ENCODE measurements at places on chromosomes 1 and 21. TPM values are rescaled to one million over a fixed set of nuclear protein-coding genes. Genes with fewer than 3 reads are reported as not detected.

- DNase-seq = no peak
Measured at GRCh38 chr1:212914789-212915188, 35.6 kb upstream of the VASH2 start.

DNA sequence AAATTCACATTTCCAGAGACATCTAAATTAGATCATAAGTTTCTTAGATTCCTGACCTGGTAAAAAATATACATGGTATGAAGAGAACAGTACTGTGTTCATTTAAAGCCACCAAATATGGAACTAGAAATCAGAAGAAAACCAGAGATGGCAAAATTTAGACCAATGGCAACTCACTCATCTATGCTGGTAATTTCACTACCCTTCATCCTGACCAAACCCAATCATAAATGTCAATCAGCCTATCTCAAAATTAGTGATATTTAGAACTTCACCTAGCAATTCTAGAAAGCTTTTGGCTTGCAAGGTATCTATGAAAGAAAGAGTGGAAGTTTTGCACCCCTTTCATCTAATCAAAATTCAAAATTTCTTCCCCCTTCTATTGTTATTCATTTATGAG is 107.7 kb downstream of the NIBAN1 start:
- no peak for DNase-seq

DNA sequence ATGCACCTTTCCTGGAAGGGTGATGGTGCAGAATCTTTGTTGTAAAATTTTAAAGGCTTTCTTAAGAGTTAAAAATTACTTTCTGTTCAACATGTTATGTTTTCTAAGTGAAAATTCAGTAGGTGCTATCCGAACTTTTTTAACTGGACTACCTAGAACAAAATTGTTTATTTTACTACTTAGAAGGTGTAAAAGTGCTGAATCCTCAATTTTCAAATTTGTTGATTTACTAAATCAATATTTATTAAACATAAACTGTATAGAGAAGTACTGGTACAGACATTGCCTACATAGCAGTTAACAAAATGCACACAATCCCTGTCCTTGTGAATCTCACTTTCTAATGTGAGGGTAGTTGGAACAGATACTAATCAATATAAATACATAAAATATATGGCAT is 277.5 kb downstream of the CTH start:
- no peak for DNase-seq

- DNase-seq = peak; percentile 59
Measured at GRCh38 chr1:174998569-174999215, 1.1 kb upstream of the CACYBP start.

GRCh38 chr1:2250721-2251281 is 22.7 kb downstream of the SKI start:
- DNase-seq = no peak

DNA sequence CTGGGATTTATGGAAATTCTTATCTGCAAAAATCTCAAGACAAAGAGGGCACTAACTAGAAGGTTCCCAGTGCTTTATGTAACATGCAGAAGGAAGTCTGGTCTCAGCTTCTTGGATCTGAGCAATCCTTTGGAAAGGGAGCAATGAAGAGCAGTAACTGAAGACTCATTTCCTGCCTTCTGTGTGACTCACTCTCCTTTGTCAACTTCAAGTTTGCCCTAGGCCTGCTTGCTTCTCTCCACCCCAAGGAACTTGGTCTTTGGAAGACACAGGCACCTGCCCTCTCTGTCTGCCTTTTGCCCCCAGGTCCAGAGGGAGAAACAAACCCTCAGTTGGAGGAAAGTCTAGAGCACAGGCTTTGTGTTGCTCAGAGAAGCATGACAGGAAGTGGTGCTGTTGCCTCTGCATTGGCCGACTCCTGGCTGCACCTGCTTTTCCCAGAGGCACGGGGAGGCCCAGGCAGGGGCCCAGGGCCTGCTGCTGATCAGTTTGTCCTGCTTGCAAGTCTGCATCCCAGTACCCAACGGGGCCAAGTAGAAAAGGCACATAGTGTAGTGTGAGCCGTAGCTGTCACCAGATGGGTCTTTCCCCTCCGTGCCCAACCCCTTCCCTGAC is 137.2 kb downstream of the DHRS3 start:
- no peak for DNase-seq

DNA sequence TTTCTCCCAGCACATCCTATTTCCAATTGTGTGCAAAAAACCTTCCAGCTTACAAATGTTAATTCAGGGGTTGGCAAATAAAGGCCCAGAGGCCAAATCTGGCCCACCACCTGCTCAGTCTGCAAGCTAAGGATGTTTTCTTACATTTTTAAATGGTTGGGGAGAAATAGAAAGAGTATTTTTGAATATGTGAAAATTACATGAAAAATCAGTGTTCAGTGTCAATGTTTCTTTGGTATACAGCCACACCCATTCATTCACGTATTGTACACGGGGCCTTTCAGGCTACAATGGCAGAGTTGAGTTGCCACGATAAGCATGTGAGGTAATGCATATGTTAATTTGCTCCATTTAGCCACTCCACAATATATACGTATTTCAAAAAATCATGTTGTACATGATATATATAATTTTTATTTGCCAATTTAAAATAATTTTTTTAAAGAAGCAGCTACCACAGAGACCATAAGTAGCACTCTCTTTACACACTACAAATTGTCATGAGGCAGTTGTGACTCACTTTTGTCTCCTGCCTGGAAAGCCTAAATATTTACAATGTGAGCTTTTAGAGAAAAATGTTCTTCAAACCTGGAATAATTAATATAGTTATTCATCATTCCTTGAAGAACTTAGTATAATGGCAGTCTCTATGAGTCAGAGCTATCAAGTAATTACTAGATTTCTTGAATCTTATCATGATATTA is 189.6 kb downstream of the SMYD3 start:
- DNase-seq = no peak

DNA sequence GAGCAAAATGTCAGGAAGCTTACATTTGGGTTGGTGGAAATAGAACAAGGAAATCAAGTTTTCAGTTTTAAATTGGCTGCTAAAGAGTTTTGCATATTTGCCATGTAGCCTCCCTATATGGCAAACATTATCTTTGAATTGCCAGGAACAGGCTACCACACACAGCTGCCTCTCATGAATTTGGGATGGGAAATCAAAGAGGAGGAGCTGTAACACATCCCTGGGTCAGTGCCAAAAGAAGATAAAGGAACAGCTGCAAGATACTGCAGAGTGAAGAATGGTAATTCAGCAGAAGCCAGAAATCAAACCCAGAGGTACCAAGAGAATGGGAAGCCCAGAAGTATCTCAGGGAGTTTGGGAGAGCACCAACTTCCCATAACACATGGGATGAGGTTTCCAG is 18.6 kb upstream of the RASAL2 start:
- no peak for DNase-seq

- peak; percentile 15 for DNase-seq
Measured at GRCh38 chr1:8533907-8534306, 216.0 kb downstream of the SLC45A1 start.

- DNase-seq = no peak
Measured at GRCh38 chr1:20311289-20311688, 20.6 kb downstream of the VWA5B1 start.

DNA sequence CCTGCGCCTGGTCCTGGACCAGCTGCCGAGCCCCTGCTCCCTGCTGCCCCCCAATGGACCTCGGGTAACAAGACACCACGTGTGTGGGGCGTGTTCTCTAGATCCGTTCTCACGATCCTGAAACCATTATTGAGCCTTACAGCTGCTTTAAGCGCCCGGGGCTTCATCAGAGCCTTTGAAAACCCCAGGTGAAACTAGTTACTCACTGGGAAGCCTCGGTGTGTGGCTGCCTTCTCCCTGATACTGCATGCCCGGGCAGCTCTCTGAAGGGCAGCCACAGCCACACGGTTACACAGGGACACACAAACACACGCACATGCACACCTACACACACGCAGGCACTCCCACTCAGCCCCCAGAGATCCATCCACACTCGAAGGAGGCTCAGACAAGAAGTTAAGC is 5.3 kb downstream of the HES2 start:
- no peak for DNase-seq

DNA sequence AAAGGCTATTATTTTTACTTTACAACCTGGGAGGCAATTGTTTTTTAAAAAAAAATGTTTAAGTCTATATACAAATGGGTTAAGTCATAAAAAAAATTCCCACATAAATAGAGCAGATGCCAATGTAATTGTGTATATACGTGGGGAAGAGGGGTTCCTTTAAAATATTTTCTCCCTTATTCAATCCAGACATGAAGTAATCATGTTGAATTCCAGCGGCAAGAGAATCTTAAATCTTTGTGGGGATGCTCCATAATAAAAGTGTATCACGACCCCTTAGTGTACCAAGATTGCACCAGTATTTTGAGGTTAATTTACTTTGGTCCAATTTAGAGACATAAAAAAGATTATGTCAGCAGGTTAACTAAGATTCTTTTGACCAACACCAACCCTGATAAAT is 62.1 kb downstream of the ARID4B start:
- DNase-seq = no peak

GRCh38 chr21:35611708-35612132 is 448.6 kb downstream of the SETD4 start:
- DNase-seq = no peak

DNA sequence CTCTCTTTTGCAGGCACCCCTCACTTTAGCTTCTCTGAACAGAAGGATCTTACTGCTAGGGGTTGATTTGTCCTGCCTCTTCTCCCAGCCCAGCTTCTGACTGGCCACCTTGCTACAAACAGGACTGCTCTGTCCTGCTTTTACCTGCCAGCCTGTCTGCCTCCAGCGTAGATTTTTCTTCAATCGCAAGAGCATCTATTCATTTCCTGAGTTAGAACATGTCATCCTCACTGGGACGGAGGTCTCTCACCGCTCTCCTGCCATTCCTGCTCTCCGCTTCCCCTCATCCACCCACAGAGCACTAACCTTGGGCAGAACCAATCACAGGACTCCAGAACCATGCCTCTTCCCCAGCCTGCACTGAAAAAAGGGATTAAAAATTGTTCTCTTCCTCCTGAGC is 3.5 kb upstream of the ATP1B1 start:
- DNase-seq = no peak

GRCh38 chr1:50681931-50682330 is 258.7 kb upstream of the DMRTA2 start:
- DNase-seq = no peak

GRCh38 chr1:229456016-229456415 is 22.1 kb upstream of the ACTA1 start:
- DNase-seq = no peak

DNA sequence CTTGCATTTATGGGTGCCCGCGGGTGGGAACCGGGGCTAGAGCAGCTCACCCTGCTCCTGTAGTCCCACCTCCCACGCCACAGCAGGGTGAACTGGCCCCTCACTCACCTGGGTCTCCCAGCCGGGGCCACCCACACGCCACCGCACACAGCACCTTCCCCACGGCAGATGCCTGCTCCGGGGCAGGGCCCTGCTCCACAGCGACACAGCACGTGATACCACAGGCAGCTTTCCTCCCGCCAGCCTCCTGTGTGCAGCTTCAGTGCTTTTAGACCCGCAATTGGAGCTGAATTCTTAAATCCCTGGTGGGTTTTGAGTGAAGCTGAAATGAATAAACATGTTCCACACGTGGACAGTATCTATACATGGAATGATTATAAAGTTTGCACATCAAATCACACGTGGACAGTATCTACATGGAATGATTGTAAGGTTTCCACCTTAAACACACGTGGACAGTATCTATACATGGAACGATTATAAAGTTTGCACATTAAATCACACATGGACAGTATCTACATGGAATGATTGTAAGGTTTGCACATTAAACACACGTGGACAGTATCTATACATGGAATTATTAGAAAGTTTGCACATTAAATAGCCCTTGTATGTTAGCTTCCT is 93.1 kb upstream of the COL6A1 start:
- DNase-seq = no peak

DNA sequence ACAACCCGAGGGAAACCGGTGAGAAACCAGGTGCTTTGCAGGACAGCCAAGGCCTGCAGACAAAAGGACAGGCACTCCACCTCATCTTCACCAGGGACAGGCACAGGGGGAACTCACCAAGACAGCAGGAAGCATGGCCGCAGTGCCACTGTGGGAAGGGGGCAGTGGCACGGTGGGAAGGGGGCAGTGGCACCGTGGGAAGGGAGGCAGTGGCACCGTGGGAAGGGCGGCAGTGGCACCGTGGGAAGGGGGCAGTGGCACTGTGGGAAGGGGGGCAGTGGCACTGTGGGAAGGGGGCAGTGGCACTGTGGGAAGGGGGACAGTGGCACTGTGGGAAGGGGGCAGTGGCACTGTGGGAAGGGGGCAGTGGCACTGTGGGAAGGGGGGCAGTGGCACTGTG is 28.4 kb upstream of the LRRC47 start:
- DNase-seq = no peak

GRCh38 chr1:81409780-81410274 is 390.9 kb upstream of the ADGRL2 start:
- DNase-seq = no peak

DNA sequence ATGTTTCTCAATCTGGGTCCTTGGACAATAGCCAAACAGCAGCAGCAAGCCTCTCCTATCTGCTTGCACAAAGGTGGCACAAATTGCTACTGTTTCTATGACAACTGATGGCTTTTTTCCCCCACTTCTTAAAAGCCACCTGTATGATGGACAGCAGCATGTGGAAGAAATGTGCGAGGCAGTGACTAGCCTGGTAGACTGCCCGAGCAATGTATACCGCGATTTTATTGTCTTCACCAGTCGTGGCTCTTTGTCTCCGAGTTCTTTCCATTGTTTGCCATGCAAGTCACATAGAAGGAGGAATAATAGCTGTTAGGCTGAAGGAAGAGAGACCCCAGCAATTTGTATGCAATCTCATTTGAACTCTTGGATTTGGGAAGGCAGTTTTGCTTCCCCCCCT is 79.4 kb downstream of the S1PR1 start:
- DNase-seq = no peak

GRCh38 chr1:226185141-226186036 is 1.2 kb downstream of the ACBD3 start:
- DNase-seq = no peak

- DNase-seq = peak; percentile 66
Measured at GRCh38 chr1:110672753-110673108, 2.0 kb downstream of the KCNA3 start.

DNA sequence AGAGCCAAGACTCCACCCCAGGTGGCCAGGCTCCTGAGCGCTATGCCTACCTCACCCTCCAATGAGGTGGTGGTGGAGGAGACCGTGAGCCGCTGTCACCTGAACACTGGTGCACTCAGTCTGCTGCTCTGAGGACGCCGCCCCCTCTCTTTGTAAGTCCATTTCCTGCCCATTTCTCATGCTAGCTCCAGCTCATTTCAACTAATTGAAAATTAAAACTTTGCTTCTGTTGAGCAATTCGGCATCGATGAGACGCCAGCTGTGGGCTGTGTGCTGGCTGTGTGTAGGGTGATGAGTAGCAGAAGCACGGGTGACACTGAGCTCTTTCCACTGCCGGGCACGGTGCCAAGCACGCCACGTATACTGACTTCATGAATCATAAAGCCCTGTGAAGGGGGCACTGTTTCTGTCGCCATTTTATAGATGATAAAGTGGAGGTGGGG is 11.2 kb downstream of the TNFRSF1B start:
- DNase-seq = no peak

The SDHB gene
- polyA plus RNA-seq = 146 TPM

The CAPN8 gene
- not detected for polyA plus RNA-seq

The ADORA3 gene
- polyA plus RNA-seq = 0.39 TPM

The PRPF38A gene
- 22.3 TPM for polyA plus RNA-seq

The LEFTY1 gene
- not detected for polyA plus RNA-seq

The SERPINC1 gene
- not detected for polyA plus RNA-seq

The CFAP107 gene
- not detected for polyA plus RNA-seq

The IFNLR1 gene
- 13.3 TPM for polyA plus RNA-seq

The ERICH3 gene
- not detected for polyA plus RNA-seq

The DNAI4 gene
- not detected for polyA plus RNA-seq

The LDLRAD2 gene
- not detected for polyA plus RNA-seq

The KCNAB2 gene
- polyA plus RNA-seq = 11.8 TPM

The ZMYND12 gene
- 2.6 TPM for polyA plus RNA-seq

The CAPN9 gene
- not detected for polyA plus RNA-seq

The ACKR1 gene
- polyA plus RNA-seq = not detected

The CYB5RL gene
- 3.8 TPM for polyA plus RNA-seq

All from naive B cell (primary cell).